Brain (organoid and tissue), 16 donors: ENCODE measurements at places on chromosomes 5 and 9. TPM values are rescaled to one million over a fixed set of nuclear protein-coding genes. Genes with fewer than 3 reads are reported as not detected.

DNA sequence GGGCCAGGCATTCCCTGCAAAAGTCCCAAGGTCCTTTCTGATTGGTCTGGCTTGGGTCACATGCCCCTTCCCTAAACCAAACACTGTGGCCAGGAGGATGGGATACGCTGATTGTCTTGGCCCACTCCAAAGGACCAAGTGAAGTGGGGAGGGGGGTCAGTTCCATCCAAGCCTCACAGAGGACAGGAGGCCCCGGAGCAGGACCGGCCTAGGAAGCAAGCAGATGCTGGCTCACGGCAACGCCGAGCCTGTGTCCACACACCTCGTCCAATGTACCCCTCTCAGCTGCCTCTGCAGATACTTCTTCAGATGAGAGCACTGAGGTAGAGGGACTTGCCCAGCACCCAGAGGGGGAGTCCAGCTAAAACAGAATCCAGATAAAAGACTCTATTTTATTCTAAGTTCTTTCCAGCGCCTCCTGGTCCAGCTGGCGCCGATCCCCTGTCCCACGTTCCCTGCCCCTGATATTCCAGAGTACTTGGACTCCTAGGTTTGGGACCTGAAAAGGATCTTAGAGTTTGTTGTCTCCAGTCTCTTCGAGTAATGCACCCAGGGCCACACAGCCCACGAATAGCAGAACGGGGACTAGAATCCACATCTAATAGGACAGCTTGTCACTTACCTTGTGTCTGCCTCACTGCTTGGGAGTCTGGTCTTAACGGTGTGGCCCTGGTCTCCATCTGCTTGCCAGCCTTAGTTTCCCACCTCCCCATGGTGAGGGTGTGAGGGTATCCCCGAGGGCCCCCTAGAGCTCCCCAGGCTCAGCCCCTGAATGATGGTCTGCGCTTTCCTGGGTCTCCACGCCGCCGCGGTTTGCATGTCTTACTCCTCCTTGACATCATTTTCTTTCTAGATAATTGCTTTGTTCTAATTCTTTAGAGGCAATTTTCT, 72.4 kb upstream of the UNC5A start:
- no peak for DNase-seq

GRCh38 chr9:112569186-112569585, 82.6 kb downstream of the KIAA1958 start:
- DNase-seq: peak; percentile 33

DNA sequence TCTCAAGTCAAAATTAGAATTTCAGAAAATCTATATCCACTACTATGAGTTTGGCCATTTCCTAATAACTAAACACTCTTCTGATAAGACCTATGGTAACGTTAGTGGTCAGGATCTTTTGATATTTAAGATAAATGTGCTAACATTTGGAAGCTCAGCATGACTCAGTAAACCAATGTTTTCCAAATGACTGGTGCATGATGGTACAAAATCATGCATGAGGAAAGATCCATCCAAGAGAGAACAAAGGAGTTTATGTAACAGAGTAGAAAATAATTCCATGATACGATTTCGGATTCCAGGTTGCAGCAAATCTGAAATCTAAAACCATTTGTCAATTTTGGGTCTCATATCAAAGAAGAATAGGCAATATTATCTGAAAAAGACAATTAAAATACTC, 279.2 kb downstream of the NSG2 start:
- DNase-seq: no peak

DNA sequence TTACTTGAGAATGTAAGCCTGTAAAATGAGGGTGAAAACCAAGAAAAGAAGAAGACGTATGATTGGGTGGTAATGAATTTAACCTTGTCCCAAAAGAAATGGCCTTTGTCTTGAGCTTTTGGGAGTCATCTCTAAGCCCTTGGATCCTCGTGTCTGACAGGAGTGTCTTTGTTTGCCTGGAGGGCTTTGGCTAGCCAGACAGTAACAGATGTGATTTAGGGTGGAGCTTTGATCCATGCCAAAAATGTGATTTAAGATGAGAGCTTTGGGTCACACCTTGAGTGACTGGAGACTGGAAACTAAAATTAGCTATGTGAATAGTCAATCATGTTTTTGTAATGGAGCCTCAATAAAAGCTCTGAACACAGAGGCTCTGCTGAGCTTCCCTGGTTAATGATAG, 25.9 kb upstream of the ZFAND5 start:
- no peak for DNase-seq

- no peak for DNase-seq
These were observed 8.0 kb downstream of the GCNT4 start for GRCh38 chr5:75044406-75044805.

- DNase-seq: no peak
These were observed 398.3 kb downstream of the IRX1 start for GRCh38 chr5:3993856-3994473.

GRCh38 chr5:174311121-174311520, 265.6 kb downstream of the NSG2 start:
- DNase-seq: no peak

DNA sequence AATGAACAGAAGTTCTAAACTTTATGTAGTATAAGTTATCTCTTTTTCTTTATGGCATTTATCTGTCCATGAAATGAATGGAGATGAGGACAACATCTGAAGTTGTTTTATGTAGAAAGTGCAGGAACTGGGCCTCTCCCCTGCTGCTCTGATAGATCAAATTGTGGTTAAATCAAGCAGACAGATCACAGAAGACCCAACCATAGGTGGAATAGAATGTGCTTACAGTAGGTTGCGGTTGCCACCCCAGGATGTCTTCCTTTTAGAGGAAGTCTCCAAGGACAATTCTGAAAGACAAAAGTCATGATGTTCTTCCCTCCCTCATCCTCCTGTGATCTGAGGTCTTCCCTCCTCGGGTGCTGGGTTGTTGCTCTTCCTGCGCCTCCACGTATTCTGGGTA, 12.9 kb downstream of the RASGRF2 start:
- no peak for DNase-seq

- no peak for DNase-seq
These were observed 29.1 kb upstream of the ANKRD55 start for GRCh38 chr5:56262279-56262678.

GRCh38 chr9:112076814-112077213, 98.3 kb downstream of the SUSD1 start:
- DNase-seq: no peak

DNA sequence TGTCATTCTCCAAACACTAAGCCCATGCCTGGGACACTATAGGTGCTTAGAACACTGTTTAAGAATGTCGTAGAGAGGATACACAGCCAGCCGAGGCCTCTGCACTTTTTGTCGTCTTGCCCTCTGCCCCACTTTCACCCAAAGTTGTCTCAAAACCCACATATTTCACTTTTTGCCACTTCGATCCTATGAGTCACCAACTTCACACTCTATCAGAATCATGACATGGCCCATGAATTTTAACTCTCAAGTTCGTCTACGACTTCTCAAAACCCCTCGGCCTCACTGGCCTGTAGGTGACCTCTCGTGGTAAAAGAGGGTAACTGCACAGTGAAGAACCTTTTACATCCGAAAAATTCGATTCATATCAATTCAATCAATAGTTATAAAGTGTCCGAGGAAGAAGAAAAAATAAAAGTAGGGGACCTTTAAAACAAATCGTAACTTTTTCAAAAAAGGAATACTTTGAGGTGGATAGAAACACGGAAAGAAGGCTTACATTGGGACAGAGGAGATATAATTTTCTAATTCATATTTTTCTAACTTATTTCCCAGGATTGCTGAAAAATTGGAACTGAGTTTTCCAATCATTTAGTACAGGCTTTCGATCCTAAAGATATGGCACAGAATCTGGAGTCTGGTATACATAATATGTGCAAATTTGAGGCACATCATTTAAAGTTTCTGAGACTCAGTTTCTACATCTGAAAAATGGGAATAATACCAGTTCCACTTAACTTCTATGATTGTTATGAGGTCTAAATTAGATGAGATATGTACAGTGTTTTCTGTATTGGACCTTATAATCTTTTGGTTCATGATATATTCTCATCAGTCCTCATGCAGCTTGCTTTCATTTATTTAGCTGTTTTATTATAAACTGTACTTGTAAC, 122.6 kb downstream of the APBA1 start:
- DNase-seq: peak; percentile 71

DNA sequence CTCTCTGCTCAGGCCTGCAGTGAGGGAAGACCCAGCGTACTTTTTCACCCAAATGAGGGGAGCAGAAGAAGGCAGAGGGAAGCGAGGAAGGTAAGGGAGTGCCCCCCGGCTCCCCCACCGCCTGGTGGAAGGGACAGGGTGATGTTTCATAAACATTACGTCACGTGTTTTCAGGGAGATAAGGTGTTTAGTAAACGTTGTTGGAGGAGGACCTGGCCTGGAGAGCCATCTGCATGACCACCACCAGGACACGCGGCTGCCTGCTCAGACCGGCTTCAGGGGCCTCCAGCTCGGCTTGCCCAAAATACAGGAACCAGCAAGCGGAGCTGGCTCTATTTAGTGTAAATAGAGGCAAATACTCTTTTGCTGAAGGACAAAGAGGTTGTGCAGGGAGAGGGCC, 40.0 kb upstream of the C5orf58 start:
- DNase-seq: no peak

DNA sequence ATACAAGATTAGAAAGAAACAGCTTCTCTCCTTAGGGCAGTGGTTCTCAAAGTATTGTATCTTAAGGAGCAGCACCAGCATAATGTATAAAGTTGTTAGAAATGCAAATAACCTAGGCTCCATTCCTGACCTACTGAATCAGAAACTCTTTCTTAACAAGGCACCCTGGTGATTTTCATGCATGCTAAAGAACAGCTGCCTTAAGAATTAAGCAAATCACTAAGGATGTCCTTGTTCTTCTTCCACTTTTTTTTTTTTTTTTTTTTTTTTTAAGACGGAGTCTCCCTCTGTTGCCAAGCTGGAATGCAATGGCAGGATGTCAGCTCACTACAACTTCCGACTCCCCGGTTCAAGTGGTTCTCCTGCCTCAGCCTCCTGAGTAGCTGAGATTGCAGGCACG, 1095.2 kb upstream of the EDIL3 start:
- no peak for DNase-seq

- DNase-seq: no peak
These were observed 79.3 kb downstream of the TLE1 start for GRCh38 chr9:81609782-81610739.

DNA sequence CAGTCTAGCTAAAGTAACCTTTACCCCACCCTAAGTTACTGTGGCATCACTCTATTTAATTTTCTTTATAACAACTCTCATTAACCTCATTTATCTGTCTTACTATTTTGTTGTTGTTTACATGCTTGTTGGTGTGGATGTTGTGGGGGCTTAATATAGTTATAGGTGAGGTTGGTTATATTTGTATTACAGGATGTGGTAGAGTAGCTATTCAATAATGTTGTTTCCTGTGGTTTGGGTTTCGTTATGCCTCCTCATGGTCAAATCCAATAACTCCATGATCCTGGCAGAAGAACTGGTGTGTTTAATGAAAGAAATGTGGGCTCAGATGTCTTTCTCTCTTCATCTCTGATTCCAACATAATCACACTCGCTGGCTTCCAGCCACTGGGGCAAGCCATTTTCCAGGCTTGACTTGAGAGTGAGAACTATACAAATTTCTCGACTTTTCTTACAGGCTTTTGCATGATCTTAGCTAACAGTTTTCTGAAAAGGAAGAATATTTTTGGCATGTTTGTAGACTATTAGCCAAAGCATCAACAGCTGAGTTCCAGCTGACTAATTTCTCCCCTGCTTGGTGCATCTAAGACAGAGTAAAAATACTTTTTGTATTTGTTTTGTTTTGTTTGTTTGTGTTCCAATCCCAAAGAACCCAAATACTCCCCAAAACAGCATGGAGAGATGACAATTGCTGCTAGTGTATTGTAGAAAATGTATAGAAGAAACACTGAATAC, 303.7 kb upstream of the PAPPA start:
- no peak for DNase-seq

- DNase-seq: no peak
These were observed 6.7 kb upstream of the FYB1 start for GRCh38 chr5:39226100-39226451.

- no peak for DNase-seq
These were observed 7.3 kb downstream of the NRARP start for GRCh38 chr9:137294681-137295237.

GPR151 gene
- not detected for polyA plus RNA-seq

STXBP1 gene
- polyA plus RNA-seq: 298 TPM

ICE1 gene
- 8.8 TPM for polyA plus RNA-seq

DMRTA1 gene
- polyA plus RNA-seq: 0.48 TPM
